ENCODE measurements at places on chromosomes 3 and 15.

GRCh38 chr3:43759297-43759782 lies 68.6 kb downstream of the ABHD5 start:
- DNase-seq = no peak

DNA sequence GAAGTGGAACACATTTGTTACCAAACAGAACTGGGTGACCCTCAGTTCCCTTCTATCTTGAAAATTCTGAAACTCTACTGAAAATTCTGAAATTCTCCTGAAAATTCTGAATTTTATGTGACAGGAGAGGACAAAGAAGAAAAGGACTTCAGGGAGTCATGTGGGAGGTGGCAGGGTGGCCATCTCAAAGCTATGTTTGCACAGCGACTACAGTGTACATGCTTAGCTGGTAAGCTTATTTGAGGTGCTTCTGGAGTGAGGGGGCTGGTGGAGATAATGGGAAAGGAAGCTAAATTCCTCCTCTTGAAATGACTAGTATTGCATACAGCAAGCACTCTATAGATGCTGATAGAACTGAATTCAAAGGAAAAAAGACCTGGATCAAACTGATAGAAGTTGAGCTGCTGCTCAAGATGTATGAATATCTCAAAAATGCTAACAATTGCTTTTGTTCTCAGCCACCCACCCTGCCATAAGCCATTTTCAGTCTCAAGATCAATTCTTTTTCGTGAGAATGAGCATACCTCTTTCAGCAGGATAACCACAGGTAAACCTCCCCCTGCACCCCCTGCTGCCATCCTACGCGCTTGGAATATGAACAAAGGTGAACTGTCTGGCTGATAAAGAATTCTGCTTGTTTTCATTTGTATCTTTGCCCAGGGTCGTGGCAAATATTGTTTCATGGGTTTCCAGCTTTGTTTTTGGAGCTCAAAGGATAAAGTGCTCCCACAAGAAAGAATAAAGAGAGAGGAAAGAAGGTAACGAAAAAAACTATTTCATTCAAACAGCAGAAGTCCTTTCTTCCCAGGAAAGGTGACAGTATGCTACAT lies 16.6 kb upstream of the ARHGEF3 start:
- no peak for DNase-seq

DNA sequence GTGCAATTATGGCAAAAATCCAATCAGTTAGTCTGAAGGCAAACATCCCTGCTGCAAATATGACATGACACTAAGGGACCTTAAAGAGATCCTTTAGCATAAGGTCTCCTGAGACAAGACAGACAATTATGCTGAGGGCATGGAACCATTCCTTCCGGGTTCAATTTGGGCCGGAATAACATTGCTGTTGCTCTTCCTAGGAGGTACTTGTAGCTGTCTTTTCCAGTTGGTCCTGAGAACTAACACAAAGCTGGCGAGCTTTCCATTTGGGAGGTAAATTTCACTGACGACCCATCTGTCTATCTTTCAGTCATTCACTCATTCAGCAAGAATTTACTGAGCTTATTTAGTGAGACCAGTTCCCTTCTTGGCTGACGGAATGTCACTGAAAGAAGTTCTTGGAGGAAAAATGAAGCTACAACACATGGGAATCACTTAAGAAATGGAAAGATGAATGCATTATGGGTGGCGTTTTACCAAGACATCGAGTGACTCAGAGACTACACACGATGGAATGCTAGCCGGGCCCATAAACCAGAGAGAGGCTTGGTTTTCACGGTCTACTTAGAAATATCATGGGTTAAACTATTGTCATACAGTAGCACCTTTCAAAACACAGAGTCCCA lies 215.5 kb downstream of the PDZRN3 start:
- peak; percentile 63 for DNase-seq

DNA sequence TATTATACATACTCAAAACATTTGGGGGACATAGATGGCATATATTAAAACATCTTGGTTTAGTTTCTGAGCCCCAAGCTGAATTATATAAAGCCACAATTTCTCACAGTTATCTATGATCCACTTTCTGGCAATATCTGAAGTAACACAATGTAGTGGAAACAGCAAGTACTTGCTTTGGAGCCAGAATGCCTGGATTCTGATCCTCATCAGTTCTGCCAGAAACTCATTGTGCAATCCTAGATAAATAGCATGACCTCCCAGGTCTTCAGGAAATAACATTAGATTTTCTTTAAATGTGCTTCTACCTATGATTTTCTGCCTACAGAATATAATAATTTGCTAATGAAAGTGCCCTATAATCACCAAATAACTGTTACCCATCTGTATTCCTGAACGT lies 544.9 kb downstream of the NAALADL2 start:
- no peak for DNase-seq

DNA sequence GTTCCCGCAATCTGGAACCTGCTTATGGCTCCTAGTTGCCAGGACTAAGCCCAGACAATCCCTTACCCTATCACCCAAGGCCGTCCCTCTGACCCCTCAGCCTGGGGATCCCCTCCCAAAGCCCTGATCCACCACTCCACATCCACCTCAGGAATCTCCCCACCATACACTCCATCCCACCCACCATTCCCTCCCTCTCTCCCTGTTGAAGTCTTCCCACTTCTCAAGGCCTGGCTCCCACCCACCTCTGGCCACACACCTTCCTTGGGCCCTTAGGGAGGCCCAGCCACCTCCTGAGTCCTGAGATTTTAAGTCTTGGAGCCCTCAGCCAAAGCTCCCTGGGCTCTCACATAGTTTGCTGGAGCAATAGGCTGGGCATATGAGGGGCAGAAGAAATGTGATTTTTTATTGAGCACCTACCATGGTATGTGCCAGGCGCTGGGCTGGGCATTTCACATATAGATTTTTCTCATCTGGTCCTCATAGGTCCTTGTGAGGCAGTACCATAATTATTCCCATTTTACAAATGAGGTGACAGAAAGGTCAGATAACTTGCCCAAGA lies 48.1 kb downstream of the HCN4 start:
- DNase-seq = no peak

- no peak for DNase-seq
Observed at GRCh38 chr15:96619174-96619573, 288.7 kb downstream of the NR2F2 start.

DNA sequence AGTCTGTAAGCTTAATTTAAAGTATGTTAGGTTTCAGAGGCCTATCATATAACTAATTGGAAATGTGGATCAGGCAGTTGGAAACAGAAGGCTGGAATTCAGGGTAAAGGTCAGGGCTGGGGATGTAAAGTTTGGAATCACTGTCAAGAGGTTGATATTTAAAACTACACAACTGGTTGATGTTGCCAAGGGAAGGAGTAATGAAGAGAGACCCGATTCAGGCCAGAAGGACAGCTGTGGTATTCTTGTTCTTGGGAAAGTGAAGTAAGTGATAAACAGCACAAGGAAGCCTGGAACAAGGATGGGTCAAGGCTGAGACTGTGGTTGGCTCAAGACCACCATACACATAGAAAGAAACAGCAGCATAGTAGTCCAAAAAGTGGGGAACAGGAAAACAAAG lies 654.2 kb downstream of the NTRK3 start:
- DNase-seq = no peak

- no peak for DNase-seq
Observed at GRCh38 chr3:157103280-157103679, 56.7 kb downstream of the CCNL1 start.

DNA sequence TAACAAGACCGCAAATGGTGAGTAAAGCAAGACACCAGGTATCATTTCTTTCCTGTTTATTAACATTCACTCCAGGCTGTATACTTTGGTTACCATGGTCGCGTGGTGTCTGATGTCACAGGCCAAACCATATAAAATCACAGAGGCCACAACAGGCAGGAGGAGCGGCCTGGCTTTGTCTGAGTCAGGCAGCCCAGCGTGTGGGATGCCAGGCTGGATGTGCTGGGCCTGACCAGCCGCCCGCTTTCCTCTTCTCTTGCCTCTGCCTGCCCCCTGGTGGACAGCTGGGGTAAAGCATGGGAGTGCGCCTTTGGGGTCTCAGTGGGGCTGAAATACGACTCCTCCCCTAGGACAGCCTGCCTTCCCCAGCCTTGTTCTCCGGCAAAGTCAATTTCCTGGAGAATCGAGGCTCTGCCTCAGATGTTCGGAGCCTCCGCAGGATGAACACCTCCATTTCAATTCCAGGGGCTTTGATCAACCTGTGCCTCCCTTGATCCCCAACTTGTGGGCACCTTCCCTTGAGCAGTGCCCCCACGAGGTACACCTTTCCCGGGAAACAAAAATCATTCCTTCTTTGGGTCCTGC lies 78.2 kb downstream of the CCNL1 start:
- peak; percentile 87 for DNase-seq

DNA sequence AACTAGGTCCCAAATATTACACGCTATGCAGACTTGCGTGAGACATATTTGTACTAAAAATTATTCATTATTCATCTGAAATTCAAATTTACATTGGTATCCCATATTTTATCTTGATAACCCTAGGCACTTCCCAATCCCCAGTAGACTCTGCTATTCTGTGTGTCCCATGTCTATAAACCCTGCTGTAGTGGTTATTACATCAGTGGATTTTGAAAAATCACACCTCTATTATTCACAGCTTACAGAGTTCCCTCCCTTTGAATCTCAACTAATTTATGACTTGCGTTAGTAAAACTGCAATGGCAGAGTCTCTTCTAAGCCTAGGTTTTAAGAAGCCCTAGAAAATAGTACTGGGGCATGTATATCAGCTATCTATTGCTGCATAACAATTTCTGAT lies 54.3 kb downstream of the TRIM69 start:
- no peak for DNase-seq

DNA sequence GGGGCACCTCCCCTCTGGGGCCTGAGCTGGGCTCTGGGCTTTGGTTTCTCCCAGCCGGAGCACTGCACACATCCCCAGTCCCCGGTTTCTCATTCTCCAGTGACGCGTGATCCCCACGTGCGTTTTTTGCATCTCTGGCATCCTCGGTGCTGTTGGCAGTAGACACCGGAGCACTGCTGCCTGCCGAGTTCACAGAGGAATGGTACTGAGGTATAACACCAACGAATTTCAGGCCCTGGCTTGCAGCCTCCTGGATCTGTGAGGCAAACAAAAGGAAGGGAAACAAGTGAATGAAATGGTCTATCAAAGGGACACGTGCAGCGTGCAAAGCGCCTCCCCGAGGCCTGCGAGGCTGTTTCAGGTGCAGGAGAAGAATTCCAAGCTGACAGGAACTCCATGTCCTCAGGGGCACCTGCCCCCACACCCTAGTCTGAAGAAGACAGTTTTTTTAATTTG lies 112.9 kb downstream of the OXNAD1 start:
- no peak for DNase-seq

GRCh38 chr3:172370419-172370818 lies 77.8 kb downstream of the GHSR start:
- no peak for DNase-seq

DNA sequence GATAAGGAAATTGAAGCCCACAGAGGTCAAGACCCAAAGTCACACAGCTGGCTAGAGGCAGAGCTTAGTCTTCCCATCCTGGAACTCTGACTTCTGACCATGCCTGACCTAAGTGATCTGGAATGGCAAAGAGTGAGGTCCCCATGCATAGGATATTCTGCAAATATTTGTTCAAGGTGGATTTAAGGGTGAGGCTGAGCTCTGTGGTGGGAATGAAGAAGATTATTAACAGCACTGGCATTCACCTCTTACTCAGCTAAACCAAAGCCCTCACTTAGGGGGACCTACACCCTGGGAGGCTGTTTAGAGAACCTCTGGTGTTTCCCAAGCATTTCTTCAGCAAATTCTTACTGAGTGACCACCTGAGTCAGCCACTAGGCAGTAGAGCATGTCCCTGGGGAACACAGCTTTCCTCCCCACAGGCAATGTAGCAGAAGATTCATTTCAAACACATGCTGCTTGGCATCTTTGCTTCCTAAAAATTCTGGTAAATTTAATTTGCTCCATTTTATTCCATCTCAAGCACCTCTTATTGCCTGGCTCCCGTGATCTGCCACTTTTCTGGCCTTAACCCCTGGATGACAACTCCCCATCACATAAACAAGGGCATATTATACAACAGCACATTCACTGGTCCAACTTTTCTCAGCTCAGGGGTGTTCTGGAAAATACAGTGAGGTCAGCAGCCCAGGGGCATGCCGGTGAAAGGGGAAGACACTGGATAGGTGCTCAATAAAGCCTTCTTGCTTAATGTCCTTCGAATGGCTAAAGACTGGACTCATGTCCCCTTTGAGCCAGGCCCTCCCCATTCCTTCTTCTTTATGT lies 176.0 kb downstream of the ABHD5 start:
- DNase-seq = no peak
